ENCODE measurements at places on chromosomes 5 and 9. TPM values are rescaled to one million over a fixed set of nuclear protein-coding genes. Genes with fewer than 3 reads are reported as not detected.

SAP30L gene
- total RNA-seq = 43.7 TPM

- DNase-seq = no peak
These were observed 14.9 kb upstream of the ADAM19 start for GRCh38 chr5:157590478-157590877.

- DNase-seq = no peak
These were observed 556.3 kb downstream of the PDE4D start for GRCh38 chr5:59337240-59337639.

DNA sequence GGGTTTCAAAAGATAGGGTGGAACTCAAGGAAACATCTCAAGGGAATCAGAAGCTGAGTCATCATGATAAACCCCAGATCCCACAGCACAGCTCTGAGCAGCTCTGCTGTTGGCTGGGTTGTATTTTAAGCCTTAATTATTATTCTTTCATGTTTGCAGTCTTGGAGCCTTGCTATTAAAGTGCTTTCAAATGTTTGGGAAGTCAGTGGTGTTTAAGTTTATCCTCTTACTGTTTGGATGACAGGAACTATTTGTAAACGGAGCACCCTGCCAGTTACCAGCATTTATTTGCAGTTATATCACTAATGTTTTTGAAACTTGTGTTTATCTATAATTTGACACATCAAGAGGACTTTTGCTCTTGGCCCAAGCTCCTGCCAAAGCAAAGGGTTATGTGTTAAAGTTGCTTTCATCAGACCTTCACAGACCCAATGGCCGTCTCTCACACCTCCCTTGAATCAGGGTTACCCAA, 141.1 kb upstream of the SPDL1 start:
- no peak for DNase-seq

IFNK gene
- total RNA-seq = not detected

GRCh38 chr9:106069241-106069640, 374.9 kb downstream of the TMEM38B start:
- no peak for DNase-seq

DNA sequence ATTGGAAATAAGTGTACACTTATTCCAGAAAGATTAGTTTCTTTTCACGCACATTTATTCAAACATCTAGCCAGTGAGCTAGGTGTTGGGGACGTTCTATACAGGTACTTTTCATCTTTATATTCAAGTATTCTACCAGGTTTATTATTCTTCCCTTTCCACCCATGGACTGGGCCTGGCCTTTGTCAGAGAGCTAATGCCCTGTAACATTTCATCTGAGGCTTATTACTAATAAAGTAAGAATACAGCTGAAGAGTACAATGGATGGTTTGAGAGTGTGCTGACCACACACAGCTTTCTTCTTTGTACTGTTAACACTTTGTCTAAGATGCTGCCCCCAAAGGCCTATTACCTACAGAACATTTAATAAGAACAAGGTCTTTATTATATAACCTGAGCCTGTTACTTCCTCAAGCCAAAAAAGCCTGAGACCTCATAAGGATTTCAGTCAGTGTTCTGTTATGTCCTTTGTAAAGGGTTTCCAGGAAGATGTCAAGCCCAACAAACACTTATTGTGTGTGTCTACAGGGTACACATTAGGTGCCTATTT, 93.5 kb downstream of the ZNF608 start:
- DNase-seq = no peak

ZBED3 gene
- total RNA-seq = 4.4 TPM

DNA sequence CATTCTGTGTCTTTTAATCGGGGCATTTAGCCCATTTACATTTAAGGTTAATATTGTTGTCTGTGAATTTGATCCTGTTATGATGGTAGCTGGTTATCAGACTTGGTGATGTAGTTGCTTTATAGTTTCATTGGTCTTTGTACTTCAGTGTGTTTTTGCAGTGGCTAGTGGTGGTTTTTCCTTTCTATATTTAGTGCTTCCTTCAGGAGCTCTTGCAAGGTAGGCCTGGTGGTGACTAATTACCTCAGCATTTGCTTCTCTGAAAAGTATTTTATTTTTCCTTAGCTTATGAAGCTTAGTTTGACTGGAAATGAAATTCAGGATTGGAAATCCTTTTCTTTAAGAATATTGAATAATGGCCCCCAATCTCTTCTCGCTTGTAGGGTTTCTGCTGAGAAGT, 156.9 kb downstream of the CNTLN start:
- no peak for DNase-seq

GMCL2 gene
- total RNA-seq = not detected

DNA sequence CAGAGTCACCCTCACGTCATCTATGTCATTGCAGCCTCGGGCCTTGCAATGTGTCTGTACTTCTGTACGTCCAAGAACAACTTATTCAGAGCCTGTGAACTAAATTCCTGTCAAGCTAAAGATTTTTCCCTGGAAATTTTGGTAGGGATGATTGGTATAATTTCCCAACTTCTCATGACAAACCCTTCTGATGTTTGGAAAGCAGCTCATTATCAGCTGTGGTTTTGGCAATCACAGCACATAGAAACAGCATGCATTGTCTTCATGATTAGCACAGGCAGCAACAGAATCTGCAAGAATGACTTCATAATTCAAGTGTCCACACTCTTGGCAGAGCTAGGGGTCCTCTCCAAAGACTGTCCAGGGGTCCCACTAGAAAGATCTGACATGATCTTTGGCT, 49.5 kb downstream of the APBA1 start:
- no peak for DNase-seq

PCDHB6 gene
- total RNA-seq = 3.2 TPM

GRCh38 chr5:171957591-171958251, 48.7 kb downstream of the FBXW11 start:
- no peak for DNase-seq

- no peak for DNase-seq
These were observed 1202.1 kb downstream of the PTPRD start for GRCh38 chr9:9410736-9411135.
